Placental pericyte (primary cell): ENCODE measurements at places on chromosomes 3 and 15. TPM values are rescaled to one million over a fixed set of nuclear protein-coding genes. Genes with fewer than 3 reads are reported as not detected.

GABRR3 gene
- total RNA-seq: not detected in 2 replicates

SLC12A1 gene
- total RNA-seq: not detected in 2 replicates

LRRN1 gene
- total RNA-seq: not detected in 2 replicates

KLF15 gene
- 0.29 and 2.8 TPM in 2 replicates for total RNA-seq

CD86 gene
- total RNA-seq: not detected in 2 replicates

GRK7 gene
- total RNA-seq: not detected in 2 replicates

CISH gene
- 0.72 and 2.0 TPM in 2 replicates for total RNA-seq

GPR27 gene
- total RNA-seq: under 0.01 TPM in 1 of 2 replicates, not detected in the other

AZI2 gene
- total RNA-seq: 53.5 and 183 TPM in 2 replicates

ADAMTSL3 gene
- total RNA-seq: 0.22 TPM in 1 of 2 replicates, not detected in the other

MST1R gene
- 0.43 and 1.3 TPM in 2 replicates for total RNA-seq

USP4 gene
- 20.8 and 26.9 TPM in 2 replicates for total RNA-seq

AGBL1 gene
- total RNA-seq: not detected in 2 replicates

CHL1 gene
- not detected in 2 replicates for total RNA-seq
